ENCODE measurements at places on chromosomes 7 and 10.
A peak's percentile ranks its signal among the peaks of the same experiment; 100 is the strongest.

- no peak for DNase-seq
Observed at GRCh38 chr7:116862951-116863670, 724 bp downstream of the CAPZA2 start.

DNA sequence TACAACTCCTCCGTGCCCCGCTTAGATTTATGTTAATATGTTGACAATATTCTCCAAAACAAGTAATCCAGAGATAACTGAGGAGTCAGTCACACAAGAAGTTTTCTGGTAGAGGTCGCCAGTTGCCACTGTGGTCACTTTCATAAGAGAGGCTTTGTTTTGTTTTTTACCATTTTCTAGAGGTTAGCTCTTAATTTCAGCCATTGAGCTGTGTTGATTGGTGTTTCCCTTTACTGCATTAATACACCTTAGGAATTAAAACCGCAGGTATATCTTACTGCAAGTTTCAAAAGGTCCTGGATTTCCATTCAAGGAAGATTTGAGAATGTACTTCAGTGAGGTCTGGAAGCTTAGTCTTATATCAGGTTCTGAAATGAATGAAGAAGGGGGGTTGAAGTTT, 3.5 kb downstream of the BMI1 start:
- DNase-seq: no peak

- no peak for DNase-seq
Observed at GRCh38 chr10:114115661-114116445, 58.1 kb downstream of the CCDC186 start.

DNA sequence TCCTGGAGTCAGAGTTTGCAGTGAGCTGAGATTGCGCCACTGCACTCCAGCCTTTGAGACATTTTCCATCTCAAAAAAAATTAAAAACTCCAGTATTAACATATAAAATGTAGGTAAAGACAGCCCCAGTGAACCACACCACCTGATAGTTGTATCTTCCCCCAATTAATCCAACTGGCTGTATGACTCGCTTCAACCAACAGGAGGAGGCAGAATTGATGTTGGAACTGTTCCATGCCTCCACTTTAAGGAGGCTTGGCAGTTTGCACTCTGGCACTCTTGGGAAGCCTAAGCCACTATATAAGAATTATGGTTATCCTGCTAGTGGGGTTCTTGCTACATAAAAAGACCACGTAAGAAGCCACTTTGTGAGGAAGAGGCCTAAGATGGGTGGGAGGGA, 72.7 kb downstream of the STK17A start:
- no peak for DNase-seq

DNA sequence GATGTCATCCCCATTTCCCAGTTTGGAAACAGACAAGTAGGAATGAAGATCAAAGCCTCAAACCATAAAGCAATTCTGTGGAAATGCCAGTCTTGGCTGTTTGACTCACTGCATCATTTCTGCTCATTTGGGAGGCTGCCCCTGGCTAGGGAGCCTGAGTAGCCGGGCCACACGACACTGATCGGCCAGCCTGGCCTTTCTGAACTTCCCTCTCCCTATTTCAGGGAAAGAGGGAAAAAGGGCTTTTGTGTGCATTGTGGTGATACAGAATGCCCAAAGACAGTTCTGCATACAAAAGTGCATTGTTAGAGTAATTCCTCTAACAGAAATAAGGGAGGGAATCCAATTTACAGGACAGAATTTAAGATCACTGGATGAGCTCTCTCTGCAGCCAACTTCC, 41.7 kb upstream of the OPALIN start:
- DNase-seq: no peak

DNA sequence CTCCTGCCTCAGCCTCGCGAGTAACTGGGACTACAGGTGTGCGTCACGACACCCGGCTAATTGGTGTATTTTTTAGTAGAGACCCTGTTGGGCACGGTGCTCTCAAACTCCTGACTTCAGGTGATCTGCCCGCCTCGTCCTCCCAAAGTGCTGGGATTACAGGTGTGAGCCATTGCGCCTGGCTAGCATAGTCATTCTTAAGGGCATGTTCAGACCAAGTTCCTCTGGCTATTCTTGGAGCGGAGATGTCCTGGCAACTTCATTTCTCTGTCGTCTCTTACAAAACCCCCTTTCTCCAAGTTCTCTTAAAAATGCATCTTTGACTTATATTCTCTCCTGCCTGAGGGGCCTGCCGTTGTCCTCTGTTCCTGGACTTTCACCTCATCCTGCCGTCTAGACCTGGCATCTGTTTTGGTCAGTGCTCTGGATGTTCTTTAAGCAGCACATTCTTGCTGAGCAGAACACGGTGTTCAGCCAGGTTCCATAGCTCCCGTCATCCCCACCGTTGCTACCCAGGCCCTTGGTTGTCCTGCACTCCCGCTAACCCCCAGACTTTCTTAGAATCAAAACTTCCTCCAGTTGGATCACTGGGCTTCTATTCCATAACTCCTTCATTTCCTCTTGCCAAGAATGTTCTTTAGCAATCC, 509.9 kb upstream of the GALNT17 start:
- DNase-seq: no peak

GRCh38 chr7:111212857-111213523, 122.1 kb downstream of the LRRN3 start:
- DNase-seq: no peak

GRCh38 chr7:70756789-70757188, 375.2 kb upstream of the GALNT17 start:
- no peak for DNase-seq

DNA sequence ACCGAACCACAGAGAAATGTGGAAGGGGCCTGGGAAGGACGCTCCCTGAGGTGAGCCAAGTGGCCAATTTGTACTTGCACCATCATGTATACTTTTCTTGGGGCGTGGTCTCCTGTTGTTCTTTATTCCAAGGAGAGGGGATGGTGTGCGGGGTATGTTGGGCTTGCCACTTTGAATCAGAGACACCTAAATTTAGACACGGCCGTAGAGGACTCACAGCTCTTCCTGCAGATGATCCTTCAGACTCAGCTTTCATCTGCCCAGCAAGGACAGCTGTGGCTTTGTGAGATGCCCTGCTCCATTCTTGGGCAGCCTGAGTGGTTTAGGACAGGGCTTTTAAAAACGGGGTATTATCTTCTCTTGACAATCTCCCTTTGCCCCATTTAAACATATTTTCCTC, 473.2 kb downstream of the REEP3 start:
- DNase-seq: no peak

DNA sequence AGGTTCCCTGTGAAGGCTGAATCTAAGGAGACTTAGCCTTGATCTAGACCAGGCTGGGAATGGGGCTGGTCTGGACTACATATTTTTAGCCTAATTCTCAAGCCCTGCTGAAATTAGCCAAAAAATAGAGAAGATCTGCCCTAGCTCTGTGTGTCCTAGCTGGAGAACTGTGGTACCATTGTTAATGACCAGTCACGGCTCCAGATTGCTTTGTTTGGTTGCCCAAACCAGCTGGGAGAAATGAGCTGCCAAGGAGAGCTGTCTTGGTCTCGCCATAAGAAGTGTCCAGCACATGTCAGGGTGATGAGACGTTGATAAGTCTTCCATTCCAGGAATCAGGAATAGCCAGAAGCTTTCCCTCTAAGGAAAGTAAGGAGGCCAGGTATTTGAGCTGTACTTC, 20.7 kb downstream of the GBX1 start:
- DNase-seq: no peak

GRCh38 chr7:141737118-141737835, 881 bp upstream of the SSBP1 start:
- peak; percentile 45 for DNase-seq

DNA sequence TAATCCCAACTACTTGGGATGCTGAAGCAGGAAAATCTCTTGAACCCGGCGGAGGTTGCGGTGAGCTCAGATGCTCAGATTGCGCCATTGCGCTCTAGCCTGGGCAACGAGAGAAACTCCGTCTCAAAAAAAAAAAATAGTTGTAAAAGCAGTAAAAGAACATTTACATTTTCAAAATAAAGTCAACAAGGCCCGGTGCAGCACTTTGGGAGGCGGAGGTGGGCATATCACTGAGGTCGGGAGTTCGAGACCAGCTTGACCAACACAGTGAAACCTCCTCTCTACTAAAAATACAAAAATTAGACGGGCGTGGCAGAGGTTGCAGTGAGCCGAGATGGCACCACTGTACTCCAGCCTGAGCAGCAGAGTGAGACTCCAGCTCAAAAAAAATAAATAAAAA, 4.0 kb downstream of the CCAR1 start:
- no peak for DNase-seq

GRCh38 chr10:73263693-73264347, 11.4 kb upstream of the MRPS16 start:
- no peak for DNase-seq

DNA sequence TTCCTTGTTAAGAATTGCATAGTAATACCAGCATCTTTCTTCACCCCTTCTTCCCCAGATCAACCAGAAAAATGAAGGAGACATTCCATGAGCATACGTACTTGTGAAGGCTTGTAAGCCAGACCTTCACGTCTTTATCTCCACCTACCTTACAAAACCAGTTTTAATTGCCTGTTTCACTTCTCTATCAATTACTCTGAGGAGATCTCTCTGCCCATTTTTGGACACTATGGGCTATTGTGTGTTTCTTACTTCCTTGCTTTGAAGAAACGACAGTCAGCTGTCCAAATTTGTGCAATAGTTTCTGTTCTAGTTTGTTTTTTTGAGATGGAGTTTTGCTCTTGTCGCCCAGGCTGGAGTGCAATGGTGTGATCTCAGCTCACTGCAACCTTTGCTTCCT, 349.7 kb upstream of the MBL2 start:
- no peak for DNase-seq

DNA sequence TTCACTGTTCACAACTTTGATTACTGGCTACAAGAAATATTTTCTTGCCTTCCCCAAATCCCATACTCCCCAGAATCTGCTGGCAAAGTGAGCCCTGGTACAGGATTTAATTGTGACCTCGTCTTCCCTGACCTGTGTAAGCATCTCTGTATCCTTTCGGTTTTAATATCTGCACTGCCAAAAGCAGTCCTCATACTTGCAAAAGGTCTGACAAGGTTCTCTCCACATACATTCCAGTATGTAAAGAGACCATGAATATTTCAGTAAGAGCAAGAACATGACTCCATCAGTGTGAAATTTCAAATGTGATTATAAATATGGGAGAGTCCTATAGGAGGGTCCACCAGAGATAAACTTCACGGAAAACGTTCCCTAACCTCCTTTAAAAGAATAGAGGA, 134.0 kb upstream of the TCF7L2 start:
- no peak for DNase-seq

- DNase-seq: no peak
Observed at GRCh38 chr10:91596825-91597196, 36.1 kb downstream of the PPP1R3C start.

DNA sequence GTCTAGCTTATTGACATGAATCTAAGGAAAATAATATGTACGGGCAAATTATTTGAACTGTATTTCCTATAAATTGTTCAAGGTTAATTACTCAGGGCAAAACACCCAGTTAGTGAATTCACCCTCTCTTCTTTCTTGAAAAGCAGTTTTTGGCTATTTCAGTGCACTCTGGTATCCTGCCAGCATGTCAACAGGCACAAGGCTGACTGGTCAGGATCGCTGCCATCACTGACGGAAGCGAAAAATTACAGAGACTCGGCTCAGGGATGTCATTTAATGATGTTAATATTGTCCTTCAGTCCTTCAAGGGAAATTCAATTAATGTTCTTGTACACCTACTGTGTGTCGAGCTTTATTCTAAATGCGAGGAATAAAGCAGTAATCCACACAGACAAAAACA, 28.3 kb upstream of the OLAH start:
- DNase-seq: no peak

DNA sequence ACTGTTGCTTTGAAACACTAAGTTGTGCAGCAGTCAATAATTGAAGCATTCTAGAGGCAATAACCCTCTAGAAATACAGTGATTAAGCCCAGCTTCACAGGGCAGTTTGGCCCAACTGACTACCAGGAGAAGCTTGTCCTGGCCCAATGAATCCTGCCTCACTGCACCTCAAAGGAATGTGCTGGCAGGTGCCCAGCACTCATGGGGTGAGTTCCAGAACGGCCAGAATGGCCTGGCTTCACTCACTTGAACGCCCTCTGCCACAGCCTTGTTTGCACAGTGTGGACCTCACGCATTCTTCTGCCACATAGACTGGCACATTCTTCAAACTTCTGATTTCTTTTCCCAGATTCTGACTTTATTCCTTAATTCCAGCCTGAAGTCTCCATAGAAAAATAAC, 6.6 kb upstream of the ITIH2 start:
- no peak for DNase-seq

DNA sequence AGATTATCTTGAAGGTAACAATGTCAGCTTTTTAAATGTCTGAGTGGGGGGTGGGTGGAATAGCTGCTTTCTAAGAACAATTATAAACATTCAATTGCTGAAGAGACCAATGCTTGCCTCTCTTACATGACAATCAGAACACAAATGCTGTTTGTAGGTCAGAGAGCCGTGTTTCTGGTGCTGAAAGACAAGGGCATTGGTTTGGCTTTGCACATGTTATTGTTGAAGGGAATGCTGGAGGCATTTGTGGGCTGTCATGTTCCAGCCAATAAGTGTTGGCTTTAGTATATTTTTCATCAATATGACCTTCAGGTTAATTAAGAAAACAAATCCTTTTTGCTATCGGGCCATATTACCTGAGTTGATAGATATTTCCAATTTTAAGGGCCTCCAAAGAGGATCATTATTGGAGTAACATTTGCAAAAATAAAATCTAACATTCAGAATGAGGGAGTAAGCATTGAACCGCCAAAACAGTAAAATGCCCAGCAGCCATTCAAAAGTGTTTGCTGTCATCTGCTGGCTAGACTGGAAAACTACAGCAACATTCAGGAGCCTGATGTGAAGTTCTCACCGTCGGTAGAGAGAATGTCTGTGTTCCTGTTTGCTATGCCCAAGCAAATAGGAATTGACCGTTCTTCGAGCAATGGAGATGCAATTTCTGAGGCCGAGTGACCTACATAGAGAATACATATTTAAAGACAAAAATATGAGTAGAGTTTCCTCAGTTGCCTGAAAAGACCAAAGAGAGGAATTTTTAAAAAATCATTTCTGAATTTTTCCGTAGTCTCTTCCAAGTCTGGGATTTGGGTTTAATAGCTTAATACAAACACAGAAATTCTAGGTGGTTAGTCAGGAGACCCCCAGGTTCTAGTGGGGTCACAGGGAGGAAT, 118.9 kb downstream of the APBB1IP start:
- DNase-seq: peak; percentile 57

DNA sequence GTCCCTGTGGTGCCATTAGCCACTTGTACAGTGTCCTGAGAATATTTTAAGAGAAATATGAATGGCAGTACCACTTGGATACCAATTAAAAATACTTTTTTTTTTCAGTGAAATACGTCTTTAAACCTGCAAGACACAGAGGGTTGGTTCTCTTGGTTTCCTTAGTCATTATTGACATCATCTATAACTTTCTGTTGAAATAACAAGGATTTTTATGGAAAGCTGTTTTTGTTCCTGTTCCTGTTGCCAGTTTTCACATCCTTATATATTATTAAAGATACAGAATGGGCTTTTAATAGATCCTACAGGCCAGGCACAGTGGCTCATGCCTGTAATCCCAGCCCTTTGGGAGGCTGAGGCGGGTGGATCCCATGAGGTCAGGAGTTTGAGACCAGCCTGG, 579.9 kb downstream of the AUTS2 start:
- no peak for DNase-seq

All from T-helper 2 cell (primary cell).